Lung (tissue), 17 donors: ENCODE measurements at places on chromosomes 7 and 10.

DNA sequence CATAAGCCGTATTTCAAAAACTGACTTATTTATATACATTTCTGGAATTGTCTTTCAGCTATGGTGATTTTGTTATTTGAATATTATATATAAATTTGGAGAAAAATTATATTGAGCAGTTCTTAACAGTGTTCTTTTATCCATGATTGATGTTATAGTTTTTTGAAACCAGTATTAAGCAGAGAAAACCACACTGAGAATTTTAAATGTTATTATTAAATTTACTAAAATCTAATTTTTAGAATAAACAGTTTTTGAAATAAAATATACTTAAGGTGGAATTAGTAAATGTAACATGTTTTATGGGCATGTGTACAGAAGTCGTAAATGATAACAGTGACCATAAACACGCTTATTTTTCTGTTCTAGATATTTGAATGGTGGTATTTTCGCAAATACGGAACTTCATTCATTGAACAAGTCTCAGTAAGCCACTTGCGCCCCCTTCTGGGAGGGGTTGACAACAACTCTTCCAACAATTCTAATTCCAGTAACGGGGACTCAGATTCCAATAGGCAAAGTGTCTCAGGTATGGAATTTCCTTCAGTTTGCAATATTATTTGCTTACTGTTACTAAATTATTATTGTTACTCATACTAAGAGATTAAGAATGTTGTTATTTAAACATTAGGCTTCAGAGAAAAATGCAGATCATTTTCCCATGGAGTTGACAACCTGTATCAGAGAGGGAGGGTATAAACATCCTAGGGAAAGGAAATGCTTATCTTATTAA is 166.1 kb downstream of the ST7 start:
- H3K27ac ChIP-seq, result no peak overlapping the region
- H3K4me3 ChIP-seq, result no peak overlapping the region
- DNase-seq, result peak; percentile 86
- H3K4me1 ChIP-seq, result no peaks in the 10 kb centered on the region
- H3K36me3 ChIP-seq, result peaks cover 2% of the 10 kb centered on the region
- H3K27me3 ChIP-seq, result no peaks in the 10 kb centered on the region

GRCh38 chr7:102914585-102914984 is 1.8 kb downstream of the LRRC17 start:
- H3K36me3 ChIP-seq, result no peaks in the 10 kb centered on the region
- H3K27me3 ChIP-seq, result no peaks in the 10 kb centered on the region
- no peak overlapping the region for H3K4me3 ChIP-seq
- H3K4me1 ChIP-seq, result no peaks in the 10 kb centered on the region

- H3K36me3 ChIP-seq, result no peaks in the 10 kb centered on the region
- no peak overlapping the region for H3K27ac ChIP-seq
- H3K27me3 ChIP-seq, result no peaks in the 10 kb centered on the region
- H3K4me3 ChIP-seq, result no peak overlapping the region
Measured at GRCh38 chr7:42765931-42766330, 145.9 kb downstream of the C7orf25 start.

DNA sequence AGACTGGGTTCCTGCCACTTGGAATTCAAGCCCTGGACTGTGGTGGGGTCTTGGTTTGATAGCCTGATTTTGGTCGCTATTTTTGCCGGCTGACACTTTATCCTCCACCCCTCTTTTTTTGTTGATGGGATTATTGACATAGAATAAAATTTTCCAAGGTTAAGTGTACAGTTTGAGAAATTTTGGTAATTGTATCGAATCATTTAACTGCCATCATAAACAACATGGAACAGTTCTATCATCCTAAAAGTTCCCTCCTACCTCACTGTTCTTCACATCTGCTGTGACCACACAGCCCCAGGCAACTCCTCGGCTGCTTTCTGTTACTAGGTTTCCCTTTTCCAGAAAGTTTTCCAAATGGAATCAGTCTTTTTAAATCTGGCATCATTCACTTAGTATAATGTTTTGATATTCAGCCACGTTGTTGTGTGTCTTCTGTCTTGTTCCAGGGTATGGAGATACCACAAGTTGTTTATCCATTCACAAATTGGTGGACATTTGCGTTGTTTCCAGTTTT is 50.6 kb upstream of the STEAP1B start:
- peaks cover 48% of the 10 kb centered on the region for H3K27me3 ChIP-seq
- H3K36me3 ChIP-seq, result no peaks in the 10 kb centered on the region
- H3K4me1 ChIP-seq, result peaks cover 8% of the 10 kb centered on the region
- H3K27ac ChIP-seq, result no peak overlapping the region

DNA sequence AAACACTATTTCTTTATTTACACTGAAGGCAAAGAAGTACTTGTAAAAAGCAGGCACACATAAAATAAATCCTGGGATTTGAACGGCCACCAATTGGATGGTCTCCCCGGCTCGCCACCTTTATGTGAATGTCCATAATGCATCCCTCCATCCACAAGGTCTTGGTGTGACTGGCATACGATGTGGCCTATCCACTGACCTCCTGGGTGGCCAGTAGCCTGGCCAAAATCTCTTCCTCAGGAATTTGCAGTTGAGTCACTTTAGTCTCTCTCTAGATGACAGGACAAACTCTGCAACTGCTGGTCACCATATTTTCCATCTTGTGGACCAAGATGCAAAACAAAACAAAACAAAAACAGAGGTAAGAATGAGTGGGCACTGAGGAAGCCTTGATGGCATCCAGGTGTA is 39.1 kb downstream of the CDK1 start:
- H3K4me3 ChIP-seq, result no peak overlapping the region
- no peaks in the 10 kb centered on the region for H3K27me3 ChIP-seq
- peaks cover 4% of the 10 kb centered on the region for H3K4me1 ChIP-seq
- H3K27ac ChIP-seq, result no peak overlapping the region

DNA sequence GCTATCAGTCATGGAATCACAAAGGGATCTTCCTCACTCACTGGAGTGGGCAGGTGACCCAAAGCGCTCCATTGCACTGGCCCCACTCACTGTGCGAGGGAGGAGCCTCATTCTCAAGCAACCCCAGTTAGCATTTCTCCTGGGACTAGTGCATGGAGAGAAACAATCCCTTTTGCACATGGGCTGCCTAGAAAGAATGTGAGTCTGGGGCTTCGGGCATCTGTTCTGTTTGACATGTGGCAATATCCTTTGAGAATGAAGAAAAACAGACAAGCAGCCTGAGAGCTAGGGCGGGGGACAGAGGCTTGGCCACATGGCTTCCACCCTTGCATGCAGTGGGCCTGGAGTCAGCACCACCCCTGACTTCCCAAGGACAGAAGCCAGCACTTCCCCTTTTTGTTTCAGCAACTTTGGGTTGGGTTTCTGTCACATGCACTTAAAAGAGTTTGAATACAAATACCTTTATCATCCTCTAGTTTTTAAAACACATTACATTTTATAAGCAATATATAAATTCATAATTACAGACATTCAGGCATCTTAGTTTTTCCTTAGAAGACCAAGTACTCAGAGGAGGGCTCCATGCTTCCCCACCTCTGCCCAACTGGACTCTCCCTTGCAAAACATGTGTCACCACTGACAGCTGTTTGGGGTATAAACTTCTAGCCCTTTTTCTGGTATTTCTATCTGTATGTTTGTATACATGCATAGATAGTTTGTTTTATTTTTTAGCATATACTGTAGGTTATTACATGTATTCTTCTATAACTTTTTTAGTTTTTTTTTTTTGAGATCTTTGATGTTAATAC is 73.8 kb downstream of the RBM20 start:
- H3K4me3 ChIP-seq, result no peak overlapping the region
- H3K36me3 ChIP-seq, result no peaks in the 10 kb centered on the region
- H3K27ac ChIP-seq, result peak overlapping the region; percentile 5
- no peaks in the 10 kb centered on the region for H3K4me1 ChIP-seq
- no peaks in the 10 kb centered on the region for H3K27me3 ChIP-seq

GRCh38 chr7:158266817-158267741 is 320.5 kb downstream of the PTPRN2 start:
- H3K27ac ChIP-seq, result no peak overlapping the region
- H3K36me3 ChIP-seq, result no peaks in the 10 kb centered on the region
- no peaks in the 10 kb centered on the region for H3K27me3 ChIP-seq
- no peak for DNase-seq
- no peaks in the 10 kb centered on the region for H3K4me1 ChIP-seq
- H3K4me3 ChIP-seq, result no peak overlapping the region

- peak; percentile 19 for DNase-seq
- H3K4me3 ChIP-seq, result no peak overlapping the region
- H3K27me3 ChIP-seq, result no peaks in the 10 kb centered on the region
- H3K36me3 ChIP-seq, result no peaks in the 10 kb centered on the region
- H3K27ac ChIP-seq, result no peak overlapping the region
- peaks cover 3% of the 10 kb centered on the region for H3K4me1 ChIP-seq
Measured at GRCh38 chr10:46544989-46545791, 11.3 kb downstream of the GPRIN2 start.

DNA sequence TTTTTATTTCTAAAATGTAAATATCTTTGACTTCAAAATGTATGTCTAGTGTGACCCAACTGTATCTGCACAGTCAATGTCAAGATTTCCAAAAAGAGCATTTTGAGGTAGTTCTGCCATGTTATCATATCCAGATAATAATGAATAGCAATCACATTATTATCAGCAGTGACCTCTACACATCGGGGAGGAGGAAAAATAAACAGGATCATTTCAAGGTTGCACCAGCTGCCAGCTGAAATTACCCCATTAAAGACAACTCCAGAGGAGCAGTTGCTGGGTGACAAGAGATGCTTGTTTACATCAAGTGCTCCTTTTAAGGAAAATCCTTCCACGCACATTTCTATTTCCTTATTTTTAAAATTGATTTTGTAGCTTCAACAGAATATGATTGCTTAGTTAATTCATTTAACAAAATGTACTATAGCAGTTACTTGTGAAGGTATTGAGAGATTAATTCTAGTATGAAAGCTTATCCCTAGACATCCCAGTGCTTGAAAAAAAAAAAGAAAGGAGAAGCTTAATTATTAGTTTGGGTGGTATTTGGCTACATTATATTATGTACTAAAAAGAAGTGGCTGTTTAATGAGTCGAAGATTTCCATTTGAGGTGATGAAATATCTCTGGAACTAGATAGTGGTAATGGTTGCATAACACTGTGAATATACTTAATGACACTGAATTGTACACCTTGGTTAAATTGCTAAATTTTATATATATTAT is 19.3 kb upstream of the SLC35G1 start:
- no peaks in the 10 kb centered on the region for H3K36me3 ChIP-seq
- no peak for DNase-seq
- H3K4me3 ChIP-seq, result no peak overlapping the region
- no peaks in the 10 kb centered on the region for H3K27me3 ChIP-seq
- no peak overlapping the region for H3K27ac ChIP-seq

DNA sequence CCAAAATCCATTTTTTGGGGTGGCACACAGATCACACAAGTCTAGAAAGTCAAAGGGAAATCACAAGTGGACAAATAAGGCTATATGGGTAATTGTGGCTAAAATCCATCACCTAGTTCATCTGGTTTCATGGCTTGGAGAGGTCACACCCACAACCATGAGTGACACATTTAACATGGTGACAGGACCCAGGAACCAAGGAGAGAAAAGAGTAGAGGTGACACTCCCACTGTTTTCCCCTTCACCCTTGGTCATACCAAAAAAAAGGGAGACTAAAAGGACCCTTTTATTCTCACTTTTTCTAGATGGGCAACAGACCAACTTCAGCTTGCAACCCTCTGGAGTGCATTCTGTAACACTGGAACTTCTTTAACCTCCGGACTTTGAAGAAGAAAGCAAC is 46.2 kb upstream of the ZNF107 start:
- no peaks in the 10 kb centered on the region for H3K4me1 ChIP-seq
- no peak for DNase-seq
- H3K27me3 ChIP-seq, result no peaks in the 10 kb centered on the region
- H3K27ac ChIP-seq, result no peak overlapping the region

GRCh38 chr7:36441344-36442022 is 51.8 kb downstream of the ANLN start:
- no peak overlapping the region for H3K27ac ChIP-seq
- no peak for DNase-seq
- H3K4me1 ChIP-seq, result no peaks in the 10 kb centered on the region
- H3K36me3 ChIP-seq, result peaks cover 10% of the 10 kb centered on the region
- no peak overlapping the region for H3K4me3 ChIP-seq

DNA sequence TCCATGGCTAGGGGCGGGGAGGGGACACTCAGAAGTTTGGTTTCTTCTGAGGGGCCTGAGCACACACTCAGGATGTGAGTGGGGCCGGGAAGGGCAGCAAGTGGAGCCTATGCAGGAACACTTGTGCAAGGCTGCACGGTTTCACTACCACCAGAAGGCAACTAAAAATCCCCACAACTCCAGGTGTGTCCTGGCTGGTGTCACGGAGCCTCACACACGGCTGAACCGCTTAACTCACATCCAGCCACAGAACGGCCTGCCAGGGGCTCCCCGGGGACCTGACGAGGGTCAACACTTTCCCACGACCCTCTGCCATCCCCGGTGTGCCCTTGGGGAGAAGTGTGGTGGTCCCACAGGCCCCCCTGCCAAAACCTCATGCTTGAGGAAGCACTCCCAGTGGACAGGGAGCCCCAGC is 173.9 kb downstream of the ELFN1 start:
- no peak for DNase-seq
- no peak overlapping the region for H3K4me3 ChIP-seq
- no peaks in the 10 kb centered on the region for H3K27me3 ChIP-seq
- no peaks in the 10 kb centered on the region for H3K4me1 ChIP-seq
- no peak overlapping the region for H3K27ac ChIP-seq

DNA sequence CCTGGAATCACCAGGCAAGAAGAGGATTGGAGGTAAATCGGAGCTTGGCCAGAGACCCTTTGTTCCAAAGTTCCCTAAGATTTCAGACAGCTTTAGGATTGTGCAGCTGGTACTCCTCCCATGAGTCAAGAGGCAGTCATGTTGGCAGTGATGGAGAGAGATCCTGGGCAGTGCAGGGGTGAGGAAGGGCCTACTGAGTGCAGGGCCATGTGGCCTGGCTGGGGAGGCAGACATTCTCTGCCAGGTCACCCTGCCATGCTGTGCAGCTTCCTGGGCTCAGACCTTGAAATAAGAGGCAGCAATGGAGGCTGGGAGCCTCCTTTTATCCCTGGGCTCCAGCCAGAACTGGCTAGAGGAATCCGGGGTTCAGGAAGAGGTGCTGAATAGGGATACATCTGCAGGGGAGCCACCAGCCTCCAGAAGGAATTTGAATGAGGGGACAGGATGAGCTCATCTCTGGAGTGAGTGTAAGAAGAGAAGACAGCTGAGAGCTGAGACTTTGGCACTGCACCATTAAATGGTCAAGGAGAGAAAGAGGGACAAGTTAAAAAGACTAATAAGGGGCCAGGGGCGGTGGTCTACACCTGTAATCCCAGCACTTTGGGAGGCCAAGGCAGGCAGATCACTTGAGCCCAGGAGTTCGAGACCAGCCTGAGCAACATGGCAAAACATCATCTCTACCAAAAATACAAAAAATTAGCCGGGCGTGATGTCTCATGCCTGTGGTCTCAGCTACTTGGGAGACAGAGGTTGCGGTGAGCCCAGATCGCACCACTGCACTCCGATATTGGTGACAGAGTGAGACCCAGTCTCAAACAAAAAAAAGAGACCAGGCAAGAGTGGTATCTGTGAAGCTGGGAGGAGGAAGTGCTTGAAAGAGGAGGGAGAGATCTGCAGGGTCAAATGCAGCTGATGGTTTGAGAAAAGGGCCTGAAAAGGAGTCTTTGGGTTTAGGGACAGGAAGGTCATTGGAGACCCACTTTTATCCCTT is 12.0 kb downstream of the SFTPD start:
- H3K4me3 ChIP-seq, result no peak overlapping the region
- H3K36me3 ChIP-seq, result no peaks in the 10 kb centered on the region
- no peak for DNase-seq
- H3K27me3 ChIP-seq, result no peaks in the 10 kb centered on the region
- no peak overlapping the region for H3K27ac ChIP-seq
